ENCODE measurements at places on chromosomes 1 and 21.

DNA sequence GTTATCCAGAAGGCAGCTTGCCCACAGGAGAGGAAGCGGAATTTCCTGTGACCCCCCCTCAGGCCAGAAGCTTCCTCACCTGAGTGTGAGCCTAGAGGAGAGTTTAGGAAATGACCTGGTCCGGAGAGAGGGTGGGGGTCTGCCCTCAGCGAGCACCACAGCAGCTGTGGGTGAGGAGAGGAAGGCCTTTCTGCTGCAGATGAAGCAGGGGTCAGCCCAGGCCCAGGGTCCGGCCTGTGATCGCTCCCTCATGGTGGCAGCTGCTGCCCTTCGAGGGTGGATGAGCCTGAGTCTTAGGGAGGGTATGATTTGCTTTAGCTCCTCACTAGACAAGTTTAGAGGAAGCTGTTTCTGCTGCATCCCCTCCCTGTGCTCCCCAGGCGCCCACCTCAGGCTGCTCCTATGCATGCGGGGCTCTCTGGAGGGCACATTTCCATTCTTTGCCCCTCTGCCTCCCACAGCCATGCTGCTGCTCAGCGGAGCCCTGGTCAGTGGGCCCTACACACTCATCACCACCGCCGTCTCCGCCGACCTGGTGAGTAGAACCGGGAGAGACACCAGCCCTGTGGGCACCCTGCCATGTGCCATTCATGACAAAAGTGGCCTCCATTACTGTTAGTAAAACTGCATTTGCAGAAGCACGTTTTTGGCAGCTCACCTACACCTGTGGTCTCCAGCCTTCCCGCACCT is 53.0 kb downstream of the SLC37A1 start:
- DNase-seq, result no peak

DNA sequence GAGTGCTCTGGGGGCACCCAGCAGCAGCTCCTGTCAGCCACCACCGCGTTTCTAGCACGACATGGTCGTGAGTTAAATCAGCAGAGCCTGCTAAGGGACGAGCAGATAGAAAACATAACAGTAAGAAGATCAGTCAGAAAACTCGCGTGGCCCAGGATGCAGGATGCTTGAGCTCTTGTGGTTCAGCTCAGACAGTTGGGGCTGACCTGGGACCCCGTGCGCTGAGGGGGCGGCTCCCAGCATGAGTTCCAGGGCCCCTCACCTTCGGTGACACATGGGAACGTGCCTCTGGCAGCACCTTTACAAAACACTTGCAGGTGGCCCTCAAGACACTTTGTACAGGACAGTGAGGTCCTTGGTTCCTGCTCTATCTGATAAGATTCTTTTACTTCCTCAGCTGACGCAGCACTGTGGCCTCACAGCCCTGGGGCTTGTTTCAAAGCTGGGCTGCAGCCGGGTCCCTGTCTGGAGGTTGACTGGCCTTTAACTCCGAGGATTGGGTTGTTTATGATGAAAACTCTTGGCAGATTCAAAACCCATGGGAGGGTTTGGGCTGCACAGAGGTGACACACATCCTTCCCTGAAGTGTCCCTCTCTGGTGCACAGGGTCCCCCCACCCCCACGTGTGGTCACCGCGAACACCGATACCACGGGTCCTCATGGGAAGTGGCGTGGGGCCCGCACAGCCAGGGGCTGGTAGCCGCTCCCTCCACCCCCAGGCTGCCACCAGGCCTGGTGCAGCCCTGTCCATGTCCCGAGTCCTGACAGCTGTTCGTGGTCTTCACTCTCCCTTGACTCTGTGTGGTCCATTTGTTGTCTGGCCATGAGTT is 65.3 kb upstream of the COL6A1 start:
- DNase-seq, result no peak

- DNase-seq, result no peak
Observed at GRCh38 chr1:104056786-104057185, 307.1 kb downstream of the AMY1C start.

DNA sequence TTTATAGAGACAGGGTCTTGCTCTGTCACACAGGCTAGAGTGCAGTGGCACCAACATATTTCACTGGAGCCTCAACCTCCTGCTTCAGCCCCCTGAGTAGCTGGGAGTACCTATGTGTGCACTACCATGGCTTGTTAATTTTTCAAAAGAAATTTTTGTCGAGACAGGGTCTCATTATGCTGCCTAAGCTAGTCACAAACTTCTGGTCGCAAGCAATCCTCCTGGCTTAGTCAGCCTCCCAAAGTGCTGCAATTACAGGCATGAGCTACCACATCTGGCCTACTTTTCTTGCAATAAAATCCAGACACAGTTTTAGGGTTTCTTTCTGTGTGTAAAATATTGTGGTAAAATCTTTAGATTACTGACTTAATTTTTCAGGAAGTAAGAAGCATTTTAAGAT is 27.9 kb upstream of the NTPCR start:
- no peak for DNase-seq
